Smooth muscle cell of bladder (primary cell): ENCODE measurements at places on chromosomes 11 and 22. TPM values are rescaled to one million over a fixed set of nuclear protein-coding genes. Genes with fewer than 3 reads are reported as not detected.

SDHAF2 gene
- total RNA-seq = 41.0 and 47.0 TPM in 2 replicates

CHST1 gene
- 0.14 and 0.37 TPM in 2 replicates for total RNA-seq

UCP3 gene
- 0.14 and 0.55 TPM in 2 replicates for total RNA-seq

LRRC32 gene
- total RNA-seq = 15.9 and 66.8 TPM in 2 replicates

JHY gene
- 1.4 and 1.7 TPM in 2 replicates for total RNA-seq
